Activated CD8-positive, alpha-beta T cell treated with anti-CD3 and anti-CD28 coated beads, Interleukin-2, amount 10 ng/mL, durations not matched to agents 7 days and 5 days (primary cell): ENCODE measurements at places on chromosomes 7 and 10.

DNA sequence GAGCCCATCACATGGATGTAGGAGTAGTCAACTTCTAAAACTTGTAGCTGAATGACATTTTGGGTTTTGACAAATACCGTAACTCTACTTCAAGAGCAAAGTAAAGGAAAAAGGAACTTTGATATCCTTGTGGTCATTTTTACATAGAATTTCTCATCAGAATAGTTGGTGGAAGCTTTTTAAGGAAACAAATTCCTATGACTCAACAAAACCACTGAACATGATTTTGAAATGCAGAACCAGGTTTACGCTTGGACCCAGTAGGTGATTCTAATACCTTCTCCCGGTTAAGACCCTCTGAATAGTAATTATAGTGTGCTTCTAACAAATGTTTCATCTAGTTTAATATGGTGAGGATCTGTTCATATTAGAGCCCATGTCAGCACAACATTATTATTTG is 307.8 kb downstream of the GPR37 start:
- no peak for DNase-seq

GRCh38 chr7:90187507-90188050 is 24.0 kb upstream of the STEAP2 start:
- no peak for DNase-seq

- no peak for DNase-seq
Measured at GRCh38 chr7:151789380-151789947, 87.5 kb downstream of the PRKAG2 start.

DNA sequence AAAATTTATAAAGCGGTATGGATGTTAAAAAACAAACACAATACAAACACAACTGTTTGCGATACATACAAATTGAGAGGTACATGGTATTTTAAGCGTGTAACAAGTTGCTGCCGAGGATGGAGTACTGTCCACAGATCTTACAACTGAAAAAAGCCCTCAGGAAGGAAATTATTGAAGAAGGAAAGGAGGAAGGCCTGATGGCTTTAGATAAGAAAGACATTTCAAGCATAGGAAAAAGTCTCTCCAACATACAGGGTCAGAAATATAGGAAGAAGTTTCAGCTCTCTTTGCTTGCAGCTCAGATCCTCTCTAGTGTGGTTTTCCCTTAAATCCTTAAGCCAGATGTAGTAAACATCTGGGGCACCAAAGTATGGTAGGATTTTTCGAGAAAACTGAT is 25.0 kb downstream of the RBM28 start:
- DNase-seq = no peak

DNA sequence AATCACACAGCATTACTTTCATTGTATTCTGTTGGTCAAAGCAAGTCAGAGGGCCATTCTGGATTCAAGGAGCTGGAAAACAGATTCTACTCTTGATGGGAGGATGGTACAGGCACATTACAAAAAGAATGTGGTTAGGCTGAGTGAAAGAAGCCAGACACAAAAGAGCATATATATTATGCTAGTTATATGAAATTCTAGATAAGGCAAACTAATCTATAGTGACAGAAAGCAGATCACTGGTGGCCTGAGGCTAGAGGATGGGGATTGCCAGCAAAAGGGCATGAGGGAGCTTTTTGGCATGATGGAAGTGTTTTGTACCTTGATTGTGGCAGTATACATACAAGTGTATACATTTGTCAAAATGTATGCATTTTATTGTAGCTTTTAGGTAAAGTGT is 96.8 kb downstream of the SPAG6 start:
- no peak for DNase-seq

GRCh38 chr10:84059526-84059925 is 79.8 kb upstream of the GHITM start:
- DNase-seq = no peak

- DNase-seq = no peak
Measured at GRCh38 chr10:130185591-130185990, 49.4 kb downstream of the GLRX3 start.

GRCh38 chr10:49564461-49565009 is 25.6 kb upstream of the ERCC6 start:
- no peak for DNase-seq

DNA sequence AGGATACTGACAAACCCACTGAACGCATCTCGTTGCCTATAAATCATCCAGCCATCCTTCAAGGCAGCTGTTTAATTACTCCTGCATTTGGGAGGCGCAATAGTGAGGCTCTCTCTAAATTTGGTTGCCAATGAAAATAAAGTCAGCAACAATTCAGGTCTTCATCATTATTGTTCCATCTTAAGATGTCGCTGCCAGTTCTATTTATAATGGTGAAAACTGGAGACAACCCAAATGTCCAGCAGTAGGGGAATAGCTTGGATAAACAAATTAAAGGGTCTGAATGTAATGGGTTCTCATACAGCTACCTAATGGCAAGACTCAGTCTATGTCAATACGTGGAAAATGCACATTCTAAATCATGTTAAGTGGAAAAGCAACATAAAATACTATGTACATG is 120.1 kb upstream of the PLXNA4 start:
- no peak for DNase-seq

DNA sequence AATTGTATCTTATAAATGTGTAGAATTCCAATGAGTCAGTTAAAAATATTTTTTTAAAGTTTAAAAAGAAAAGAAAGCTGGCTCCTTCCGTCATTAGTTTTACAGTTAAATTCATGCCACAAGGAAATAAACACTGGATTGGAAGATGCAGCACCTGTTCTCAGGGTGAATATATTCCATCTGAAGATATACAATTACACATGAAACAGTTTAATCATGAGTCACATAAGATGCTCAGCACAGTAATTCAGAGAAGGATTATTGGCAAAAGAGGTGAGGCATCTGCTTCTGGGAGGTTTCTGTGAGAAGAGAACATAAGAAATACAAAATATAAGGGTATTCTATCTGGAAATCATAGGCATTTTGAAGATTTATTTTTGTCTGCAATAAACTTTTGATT is 376.5 kb upstream of the SORCS1 start:
- no peak for DNase-seq

DNA sequence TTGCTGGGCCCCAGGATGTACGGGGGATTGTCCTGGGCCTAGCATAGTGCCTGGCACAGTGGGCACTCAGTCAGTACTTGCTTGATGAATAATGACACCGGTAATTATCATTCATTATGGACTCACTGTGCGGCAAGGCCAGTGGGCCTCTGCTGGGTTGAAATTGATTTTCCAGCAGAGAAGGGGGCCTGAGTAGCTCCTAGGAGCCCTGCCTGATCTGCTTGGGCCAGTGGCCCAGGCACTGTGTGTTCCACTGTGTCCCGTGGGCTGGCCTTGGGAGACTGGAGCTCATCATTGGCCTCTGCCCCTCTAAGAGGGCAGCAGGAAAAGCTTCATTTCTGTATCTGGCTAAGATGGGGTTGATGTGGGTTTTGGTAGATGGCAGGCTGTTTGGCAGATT is 1.4 kb downstream of the CHST3 start:
- DNase-seq = no peak

- no peak for DNase-seq
Measured at GRCh38 chr7:118252087-118252486, 27.6 kb downstream of the ANKRD7 start.
